ENCODE measurements at places on chromosomes 12 and 14.

- no peak for DNase-seq
Measured at GRCh38 chr14:89466944-89467343, 49.9 kb upstream of the FOXN3 start.

DNA sequence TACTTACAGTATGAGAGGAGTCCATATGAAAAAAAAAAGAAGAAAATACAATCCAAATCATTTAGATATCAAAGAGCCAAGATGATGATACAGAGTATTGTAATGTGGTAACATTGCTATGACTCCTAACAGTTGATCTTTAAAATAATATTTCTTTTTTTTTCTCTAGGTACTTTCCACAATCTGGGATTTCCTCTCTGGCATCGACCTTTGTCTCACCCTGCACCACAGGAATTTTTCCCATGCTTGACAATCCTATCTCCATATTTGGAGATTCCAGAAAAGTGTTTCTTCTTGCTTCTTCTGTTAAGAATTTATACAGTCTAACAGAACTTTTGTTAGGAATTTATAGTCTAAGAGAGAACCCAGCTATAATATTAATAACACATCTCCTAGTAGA, 184.4 kb downstream of the ITPR2 start:
- DNase-seq, result no peak

DNA sequence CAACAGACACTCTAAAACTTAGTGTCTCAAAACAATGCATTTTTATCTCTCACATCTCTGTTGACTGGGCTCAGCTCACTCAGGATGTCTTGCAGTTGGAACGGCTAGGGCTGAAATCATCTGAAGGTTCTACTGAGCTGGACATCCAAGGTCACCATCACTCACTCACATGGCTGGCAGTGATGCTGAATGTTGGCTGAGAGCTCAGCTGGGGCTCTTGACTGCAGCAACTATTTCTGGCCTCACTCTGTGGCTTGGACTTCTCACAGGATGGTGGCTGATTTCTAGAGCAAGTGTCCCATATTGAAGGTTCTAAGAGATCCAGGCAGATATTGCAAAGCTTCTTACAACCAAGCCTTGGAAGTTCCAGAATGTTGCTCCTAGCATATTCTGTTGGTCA, 166.5 kb downstream of the ZFP36L1 start:
- DNase-seq, result no peak

DNA sequence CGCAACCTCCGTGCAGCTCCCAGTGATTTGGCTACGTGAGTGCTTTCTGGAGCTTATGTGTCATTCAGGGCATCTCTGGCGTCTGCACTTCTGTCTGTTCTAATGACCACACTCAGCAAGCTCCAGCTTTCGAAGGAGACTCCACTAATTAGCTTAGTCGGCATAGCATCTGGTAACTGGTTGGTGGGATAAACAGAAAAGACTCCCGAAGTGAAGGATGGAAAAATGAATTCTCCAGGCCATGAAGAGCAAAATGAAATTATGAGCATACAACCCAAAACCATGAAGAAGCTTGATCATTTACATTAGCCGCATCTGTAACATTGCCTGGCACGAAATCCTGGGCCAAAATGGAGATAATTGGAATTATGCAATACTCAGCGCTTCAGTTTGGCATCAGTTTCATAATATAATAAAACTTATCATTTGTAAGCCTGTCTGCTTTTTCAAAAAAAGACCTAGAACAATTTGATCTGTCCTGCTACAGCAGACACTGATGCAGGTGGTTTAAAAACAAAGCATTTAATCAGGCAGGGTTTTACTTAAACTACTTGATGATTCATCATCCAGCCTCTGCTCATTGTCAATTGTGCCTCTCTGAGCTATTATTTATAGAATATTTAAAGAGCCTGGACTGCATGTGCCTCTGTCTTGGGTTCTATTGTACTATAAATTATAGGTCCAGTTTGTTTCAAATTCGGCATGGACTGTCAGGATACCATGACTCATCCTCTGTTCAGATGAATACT, 87.4 kb downstream of the SYT1 start:
- DNase-seq, result no peak

- DNase-seq, result peak; percentile 79
Measured at GRCh38 chr14:68682166-68683103, 110.4 kb downstream of the ZFP36L1 start.

GRCh38 chr14:73640796-73641365, 3.9 kb upstream of the DNAL1 start:
- no peak for DNase-seq

DNA sequence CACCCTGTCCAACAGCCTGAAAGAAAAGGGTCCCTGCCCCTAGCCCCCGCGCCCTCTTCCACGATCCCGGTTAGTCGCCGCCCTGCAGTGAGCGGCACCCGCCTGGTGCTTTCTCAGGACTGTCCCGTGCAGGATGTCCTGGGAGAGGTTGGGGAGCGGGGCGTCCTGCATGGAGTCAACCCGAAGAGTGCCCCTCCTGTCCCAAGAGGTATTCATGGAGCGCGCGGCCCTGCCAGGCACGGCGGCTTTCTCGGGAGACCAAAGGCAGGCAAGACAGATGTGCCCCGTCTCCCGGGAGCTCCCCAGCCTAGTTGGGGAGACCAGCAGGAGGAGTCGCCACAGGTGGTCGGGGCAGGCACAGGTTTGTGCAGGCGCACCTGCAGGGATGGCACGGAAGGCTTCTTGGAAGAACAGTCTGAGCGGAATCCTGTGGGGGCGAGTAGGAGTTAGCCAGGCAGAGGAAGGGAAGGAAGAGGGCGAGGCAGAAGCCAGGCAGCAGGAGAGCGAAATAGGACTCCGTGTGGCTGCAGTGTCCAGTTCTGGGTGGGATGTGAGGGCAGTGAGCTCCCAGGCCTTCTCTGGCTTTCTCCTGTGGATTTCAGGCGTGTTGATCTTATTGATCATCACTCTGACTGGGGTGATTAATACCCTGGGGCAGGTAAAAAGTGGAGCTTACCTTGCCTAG, 723 bp downstream of the SIVA1 start:
- DNase-seq, result no peak

All from right atrium auricular region (tissue), 2 donors.